ENCODE measurements at places on chromosomes 2 and 18.

GRCh38 chr2:186641132-186641806, 51.4 kb downstream of the ITGAV start:
- DNase-seq, result no peak

- DNase-seq, result peak; percentile 51
Observed at GRCh38 chr2:62266433-62267038, 70.6 kb downstream of the B3GNT2 start.

DNA sequence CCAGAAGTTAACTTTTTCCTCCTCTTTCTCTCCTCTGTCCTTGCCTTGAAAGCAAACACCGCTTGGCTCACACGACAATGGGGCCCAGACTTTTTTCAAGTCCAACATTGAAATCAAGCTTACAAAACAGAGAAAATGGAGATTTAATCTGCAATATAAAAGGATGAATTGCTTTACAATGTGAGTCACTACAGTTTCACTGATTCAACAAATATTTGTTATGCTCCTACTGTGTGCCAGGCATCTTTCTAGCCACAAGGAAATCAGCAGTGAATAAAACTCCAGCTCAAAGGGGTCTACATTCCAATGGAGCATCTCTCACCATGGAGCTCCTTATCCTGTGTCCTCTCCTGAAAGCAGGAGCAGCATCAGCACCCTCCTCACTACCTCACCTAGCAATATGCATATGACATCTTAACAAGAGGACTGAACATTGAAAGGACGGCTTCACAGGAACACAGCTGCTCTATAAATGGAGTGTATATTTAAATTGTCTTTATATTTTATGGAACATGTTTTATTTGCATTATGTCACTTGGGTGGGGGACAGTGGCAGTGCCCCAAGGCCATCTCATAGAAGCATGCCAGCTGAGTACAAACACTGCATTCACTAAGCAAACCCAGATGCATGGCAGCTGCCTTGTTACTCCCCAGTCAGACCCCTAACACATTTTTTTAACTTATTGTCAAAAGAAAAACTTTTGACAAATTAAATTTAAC, 39.5 kb downstream of the PKDCC start:
- DNase-seq, result no peak

DNA sequence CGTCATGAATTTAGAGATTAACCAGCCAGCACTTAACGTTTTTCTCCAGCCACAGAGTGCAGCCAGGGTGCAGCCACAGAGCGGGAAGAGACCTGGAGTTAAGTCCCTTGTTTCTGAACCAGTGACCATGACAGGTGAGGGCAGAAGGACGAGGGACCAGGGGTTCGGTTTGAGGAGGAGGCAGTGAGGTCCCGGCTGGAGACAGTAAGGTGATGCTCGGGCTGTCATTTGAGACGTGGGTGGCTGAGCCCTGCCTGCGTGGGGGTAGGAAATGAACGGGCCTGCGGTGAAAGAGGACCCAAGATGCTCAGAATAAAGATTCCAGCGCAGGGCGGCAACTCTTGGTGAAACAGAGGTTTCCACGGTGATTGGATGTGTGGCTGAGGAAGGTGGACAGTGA, 205.9 kb downstream of the SNTG2 start:
- no peak for DNase-seq

GRCh38 chr18:48312066-48312465, 97.1 kb downstream of the ZBTB7C start:
- no peak for DNase-seq

- DNase-seq, result no peak
Observed at GRCh38 chr2:32925283-32925815, 21.4 kb upstream of the LTBP1 start.

DNA sequence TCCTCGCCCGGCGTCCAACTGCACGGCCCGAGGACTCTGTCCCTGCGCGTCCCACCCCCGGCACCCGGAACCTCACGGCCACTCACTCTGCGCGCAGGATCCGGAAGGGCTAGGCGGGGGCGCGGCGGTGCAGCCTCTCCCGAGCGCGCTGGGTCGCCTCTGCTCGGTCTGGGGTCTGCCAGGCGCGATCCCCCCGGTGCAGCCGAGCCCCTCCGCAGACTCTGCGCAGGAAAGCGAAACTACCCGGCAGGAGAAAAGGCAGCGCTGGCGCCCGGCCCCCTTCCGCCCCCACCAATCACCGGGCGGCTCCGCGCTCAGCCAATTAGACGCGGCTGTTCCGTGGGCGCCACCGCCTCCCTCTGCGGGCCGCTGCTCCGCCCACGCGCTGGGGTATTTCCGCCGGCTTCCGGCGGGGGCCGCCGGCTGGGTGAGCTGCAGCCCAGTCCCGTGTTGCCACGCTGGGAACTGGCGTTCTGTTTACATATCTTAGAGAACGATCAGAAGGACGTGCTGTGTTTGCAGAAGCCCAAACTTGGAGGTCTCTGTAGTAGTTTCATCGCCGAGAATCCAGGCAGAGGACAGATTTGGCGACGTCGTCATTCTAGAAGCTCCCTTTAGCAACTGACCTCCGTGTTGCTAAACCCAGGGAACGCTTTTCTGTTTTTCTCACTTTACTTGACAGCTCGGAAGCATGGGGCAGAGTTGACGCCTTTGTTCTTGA, at the start of gene STAT1:
Gene STAT1 (minus strand): TSS at position 240 of the 721 bp plus-strand sequence. CDS start 4,168 bp downstream, outside the sequence.
- peak; percentile 71 for DNase-seq

DNA sequence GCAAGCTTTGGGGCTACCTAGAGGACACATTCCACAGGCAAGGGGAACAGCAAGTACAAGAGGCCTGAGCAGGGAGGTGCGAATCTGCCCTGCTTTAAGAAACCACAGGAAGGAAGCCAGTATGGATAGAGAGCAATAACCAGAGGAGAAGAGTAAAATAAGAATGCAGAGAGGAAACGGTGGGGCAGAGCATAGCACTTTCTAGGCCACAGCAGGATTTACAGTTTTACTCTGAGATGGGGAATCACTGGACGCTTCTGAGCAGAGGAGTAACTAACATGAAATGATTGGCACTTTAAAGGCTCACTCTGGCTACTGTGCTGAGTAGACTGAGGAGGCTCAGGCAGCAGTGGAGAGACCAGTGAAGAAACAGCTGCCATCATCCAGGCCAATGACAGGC, 23.8 kb downstream of the AAK1 start:
- DNase-seq, result no peak

- DNase-seq, result no peak
Observed at GRCh38 chr18:32730620-32731091, 42.2 kb downstream of the KLHL14 start.

Measured in GM04503 (cell line).